ENCODE measurements at places on chromosomes 3 and 15.

GRCh38 chr3:86605166-86605565, 385.8 kb downstream of the VGLL3 start:
- DNase-seq: no peak

DNA sequence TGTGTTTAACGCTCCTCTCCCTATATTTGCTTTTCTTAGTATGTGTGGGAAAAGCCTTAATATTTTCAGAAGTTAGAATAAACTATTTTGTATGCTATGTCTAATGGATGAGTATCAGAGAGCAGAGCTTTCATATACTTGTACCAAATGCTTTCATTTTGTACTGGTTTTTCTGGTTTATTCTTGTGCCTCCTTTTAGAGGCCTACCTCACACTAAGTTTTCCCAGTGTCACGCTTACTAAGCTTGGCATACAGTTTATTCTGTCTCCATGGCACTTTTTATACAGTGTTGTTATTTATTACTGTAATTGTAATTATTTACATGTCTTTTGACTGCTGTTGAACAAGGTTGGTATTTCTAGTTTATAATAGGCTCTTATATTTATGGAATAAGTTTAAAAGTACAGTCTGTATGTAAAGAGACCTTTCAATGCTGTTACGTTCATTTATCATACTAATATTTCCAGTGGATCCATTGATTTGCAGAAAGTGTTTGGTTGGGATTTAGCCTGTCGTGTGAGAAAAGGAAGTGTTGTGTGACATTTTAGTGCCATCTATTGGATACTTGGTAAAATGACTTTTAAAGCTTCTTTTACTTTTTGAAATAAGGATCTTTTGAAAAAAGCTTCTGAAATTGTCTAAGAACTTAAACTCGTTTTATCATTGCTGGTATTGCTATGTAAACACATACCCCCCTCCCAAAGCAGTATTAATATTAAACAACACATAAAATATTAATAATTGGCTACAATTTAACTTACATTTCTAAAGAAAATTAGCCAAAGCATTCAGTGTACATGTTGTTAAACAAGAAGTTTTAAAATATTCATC, 5.2 kb upstream of the EBLN2 start:
- DNase-seq: no peak

- no peak for DNase-seq
Observed at GRCh38 chr3:170910542-170910941, 2.1 kb upstream of the EIF5A2 start.

- no peak for DNase-seq
Observed at GRCh38 chr15:78855746-78856145, 16.9 kb upstream of the MORF4L1 start.

DNA sequence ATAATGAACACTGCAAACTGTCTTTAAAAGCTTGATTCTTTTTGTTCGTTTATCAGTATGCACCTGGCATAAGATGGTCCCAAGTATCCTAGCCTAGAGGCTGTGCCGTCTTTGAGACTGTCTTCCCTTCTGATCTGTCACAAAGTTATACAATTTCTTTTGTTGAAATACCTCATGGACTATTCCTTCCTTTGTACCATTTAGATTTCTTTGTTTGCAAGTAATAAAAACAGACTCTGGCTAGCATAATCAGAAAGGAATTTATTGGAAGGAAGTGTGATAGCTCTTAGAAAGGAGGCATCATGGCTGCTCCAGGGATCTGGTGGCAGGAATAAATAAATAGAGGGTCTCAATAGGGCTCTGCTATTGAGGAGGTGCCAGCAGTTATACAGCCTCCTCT, 280.4 kb downstream of the SLC9A9 start:
- DNase-seq: no peak

GRCh38 chr3:23761440-23761896, 44.3 kb upstream of the UBE2E1 start:
- no peak for DNase-seq

GRCh38 chr3:30502742-30503073, 103.7 kb upstream of the TGFBR2 start:
- DNase-seq: no peak

- no peak for DNase-seq
Observed at GRCh38 chr3:59380146-59380545, 330.3 kb upstream of the CFAP20DC start.

DNA sequence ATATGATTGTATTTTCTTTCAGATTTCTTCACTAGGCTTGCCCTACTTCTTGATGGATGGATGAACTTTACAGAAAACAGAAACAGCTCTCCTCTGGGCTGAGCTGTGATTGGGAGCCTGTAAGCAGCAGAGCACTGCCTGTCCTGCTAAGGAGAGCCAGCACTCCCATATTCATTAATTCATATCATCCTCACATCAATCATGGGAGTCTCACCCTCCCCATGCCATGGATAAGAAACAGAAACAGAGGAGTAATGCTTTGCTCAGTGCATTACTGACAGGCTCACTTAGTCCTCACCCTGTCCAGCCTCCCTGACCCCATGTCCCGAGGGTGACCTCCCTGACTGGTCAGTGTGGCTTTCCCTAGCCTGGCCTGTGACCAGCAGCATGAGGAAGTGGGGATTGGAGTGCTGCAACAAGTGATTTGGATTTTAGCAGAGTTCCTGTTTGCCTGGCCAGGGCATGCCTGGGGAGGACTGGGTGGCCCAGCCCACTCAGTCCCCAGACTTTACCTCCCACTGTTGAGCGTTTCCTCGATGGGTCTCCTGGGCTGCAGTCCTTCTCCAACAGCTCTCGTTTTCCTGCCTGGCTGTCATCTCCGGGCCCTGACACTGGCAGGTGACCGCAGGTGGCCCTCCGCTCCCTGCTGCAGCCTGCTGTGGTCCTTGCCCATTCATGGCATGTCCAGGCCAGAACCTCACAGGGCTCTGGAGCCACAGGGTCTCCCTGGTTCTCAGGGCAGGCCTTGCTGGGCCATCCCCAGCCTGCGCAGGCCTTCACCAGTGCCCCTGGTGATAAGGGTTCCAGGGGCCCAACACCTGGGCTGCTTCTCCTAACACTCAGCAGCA, 1.3 kb upstream of the TMIE start:
- DNase-seq: no peak

GRCh38 chr15:39200586-39200985, 380.3 kb upstream of the THBS1 start:
- DNase-seq: no peak

- DNase-seq: no peak
Observed at GRCh38 chr3:77247061-77247460, 207.2 kb downstream of the ROBO2 start.

DNA sequence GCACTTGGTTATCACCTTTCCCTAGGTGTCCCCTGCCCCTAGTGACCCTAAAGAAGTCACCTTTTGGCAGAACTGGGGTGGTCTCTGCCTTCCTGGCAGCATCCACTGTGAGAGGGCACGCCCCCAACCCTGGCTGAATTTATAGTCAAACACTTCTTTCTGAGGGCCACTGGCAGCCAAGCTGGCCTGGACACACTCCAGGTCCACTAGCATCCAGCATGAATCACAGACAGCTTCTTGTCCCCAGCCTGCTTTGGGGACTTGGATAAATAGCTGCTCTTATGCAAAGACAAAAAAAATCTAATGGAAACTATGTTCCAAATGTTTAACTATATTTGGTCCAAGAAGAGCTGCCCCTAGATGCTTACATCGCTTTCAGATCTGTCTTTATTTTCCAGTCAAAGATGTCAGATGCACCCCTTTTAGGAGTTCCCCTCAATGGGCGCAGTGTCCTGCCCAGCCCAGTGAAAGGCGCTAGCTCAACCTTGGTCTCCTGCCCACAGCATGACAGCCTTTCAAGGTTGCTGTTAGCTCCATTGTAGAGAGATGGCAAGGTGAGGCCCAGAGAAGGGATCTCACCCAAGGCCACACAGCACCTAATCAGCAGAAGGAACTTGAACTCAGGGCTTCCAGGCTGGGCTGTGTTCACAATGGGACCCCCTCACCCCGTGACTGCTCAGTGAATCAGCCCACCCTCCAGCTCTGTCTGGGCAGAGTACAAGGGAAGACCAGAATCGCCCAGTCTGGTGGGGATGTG, 7.0 kb downstream of the RASL12 start:
- no peak for DNase-seq
